Heart right ventricle (tissue), 16 donors: ENCODE measurements at places on chromosomes 12 and 14.

- DNase-seq, result peak; percentile 23
Measured at GRCh38 chr12:1966561-1967226, 37.6 kb downstream of the DCP1B start.

GRCh38 chr14:39474416-39474911 lies 42.2 kb upstream of the FBXO33 start:
- DNase-seq, result no peak

DNA sequence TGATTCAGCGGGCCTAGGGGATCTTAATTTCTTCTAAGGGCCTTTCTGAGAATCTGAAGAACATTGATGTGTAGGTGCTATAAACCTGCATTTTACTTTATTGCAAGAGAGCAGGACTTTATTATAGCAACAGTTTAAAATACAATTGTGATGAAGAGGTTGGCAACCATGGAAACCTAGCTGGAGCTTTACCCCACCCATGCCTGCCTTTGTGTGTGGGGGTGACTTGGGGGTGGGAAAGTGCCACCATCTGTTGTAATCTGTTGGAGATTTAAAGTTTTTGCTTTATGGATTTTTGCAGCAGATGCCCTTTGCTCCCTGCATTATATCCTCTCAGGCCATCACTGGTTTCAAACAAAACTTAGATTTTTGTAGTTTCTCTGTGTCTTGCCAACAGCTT lies 64.6 kb downstream of the ATG14 start:
- no peak for DNase-seq

- no peak for DNase-seq
Measured at GRCh38 chr12:46956451-46957035, 122.9 kb upstream of the PCED1B start.

DNA sequence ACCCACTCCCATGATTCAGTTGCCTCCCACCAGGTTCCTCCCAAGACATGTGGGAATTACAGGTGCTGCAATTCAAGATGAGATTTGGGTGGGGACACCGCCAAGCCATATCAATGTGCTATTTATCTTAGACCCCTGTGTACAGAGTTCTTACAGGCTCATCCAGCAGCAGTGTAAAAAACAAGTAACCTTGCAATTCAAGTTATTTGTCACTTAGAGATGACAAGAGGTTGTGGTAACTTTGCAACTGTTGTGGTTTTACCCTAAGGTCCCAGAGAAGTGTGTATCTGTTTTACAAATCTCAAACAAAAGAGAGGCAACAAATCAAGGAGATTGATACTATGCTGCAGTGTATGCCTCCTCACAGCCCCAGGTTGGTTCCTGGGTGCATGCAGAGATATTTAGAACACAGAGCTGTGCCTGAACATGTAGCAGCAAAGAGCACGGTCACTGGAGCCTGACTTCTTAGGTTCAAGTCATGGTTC lies 11.5 kb upstream of the HELB start:
- no peak for DNase-seq
